ENCODE measurements at places on chromosomes 4 and X.

GRCh38 chrX:135477576-135477975 lies 42.9 kb upstream of the INTS6L start:
- peak; percentile 1 for DNase-seq

GRCh38 chrX:71532078-71532752 lies 689 bp upstream of the OGT start:
- no peak for DNase-seq

DNA sequence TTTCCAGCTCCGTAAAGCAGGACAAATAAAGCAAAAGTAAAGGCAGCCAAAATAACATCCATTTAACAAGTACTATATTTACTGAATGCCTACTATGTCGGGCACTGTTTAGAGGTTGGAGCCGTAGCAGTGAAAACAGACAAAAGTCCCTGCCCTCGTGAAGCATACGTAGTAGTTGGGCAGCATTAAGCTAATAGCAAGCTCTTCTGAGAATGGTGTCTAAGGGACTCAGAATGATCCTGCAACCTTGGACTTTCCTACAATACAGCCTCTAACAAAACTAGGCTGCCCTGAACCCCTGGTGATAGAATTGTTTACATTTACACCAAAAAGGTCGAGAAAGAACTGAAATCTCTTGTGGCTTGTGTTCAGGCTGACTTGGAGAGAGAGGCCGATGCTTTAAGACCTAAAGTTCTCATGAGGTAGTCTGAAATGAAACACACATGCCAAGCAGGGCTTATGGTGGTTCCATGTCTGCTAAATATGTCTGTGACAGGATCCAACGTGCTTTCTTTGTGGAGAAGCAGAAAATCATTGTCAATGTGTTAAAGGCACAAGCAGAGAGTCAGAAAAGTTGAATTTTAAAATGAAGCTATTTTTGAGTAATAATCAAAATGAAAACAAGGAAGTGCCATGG lies 898 bp upstream of the PDGFC start:
- DNase-seq: no peak

DNA sequence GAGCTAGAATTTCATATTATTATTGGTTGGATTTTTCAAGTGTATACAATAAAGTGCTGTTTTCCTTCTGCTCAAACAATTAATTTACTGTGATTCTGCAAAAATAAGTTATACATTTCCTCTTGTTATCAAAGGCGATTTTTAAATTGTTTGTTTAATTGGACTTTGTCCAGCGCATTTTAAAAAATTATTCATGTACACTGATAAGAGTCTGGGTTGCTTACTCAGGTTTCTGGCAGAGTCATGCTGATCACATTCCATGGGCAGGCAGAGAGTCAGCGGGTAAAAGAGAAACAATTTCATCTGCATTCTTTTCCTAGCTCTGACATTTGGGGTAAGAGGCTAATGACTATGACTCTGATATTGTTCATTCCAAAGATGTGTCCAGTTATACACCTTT lies 8.9 kb downstream of the FAT4 start:
- DNase-seq: no peak

DNA sequence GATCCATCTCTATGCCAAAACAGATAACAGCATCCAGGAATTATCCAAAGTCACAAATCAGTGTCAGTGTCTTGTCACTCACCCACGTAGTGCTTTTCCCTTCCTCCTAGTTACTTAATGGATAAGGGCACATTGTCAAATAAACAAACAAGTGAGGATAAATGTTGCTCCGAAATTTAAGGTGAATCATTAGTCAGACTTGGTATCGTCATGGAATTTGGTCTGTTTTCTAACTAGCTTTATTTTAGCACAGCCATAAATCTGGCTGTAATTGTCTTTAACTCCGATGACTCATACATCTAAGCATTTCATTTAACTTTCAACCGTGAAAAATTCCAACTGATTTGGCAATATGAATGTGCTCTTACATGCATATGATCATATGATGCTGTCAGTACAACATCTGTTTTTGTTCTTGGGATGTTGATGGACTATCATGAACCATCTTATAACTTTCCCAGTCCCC lies 83.3 kb downstream of the SNCA start:
- no peak for DNase-seq

DNA sequence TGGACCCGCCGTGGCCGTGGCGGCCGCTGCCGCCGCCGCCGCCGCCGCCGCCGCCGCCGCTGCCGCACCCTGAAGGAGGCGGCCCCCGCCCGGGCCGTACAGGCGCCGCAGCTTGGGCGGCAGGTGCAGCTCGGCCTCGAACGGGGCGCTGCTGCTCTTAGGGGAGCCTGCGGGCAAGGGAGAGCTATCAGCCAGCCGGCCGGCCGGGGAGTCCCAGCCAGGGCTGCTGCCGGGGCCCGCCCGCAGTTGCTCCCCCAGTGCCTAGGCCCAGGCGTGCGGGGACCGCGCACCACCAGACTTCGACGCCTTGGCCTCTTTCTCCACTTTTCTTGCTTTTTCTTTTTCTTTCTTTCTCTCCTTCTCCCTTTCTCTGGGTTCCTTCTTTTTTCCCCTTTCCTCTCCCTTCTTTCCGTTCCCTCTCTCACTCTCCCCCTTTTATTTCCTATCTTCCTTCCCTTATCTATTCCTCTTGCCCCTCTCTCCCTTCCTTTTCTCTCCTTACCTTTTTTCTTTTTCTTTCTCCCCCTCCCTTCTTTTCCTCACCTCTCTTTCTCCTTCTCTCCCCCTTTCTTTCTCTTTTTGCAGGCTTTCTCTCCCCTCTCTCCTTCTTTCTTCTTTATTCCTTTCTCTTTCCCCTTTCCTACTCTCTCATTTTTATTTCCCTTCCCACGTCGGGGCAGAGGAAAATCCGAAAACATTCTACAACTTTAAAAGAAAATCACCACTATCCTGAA lies 2.0 kb downstream of the ARX start:
- DNase-seq: no peak

GRCh38 chr4:123350191-123350544 lies 46.4 kb upstream of the SPRY1 start:
- no peak for DNase-seq

DNA sequence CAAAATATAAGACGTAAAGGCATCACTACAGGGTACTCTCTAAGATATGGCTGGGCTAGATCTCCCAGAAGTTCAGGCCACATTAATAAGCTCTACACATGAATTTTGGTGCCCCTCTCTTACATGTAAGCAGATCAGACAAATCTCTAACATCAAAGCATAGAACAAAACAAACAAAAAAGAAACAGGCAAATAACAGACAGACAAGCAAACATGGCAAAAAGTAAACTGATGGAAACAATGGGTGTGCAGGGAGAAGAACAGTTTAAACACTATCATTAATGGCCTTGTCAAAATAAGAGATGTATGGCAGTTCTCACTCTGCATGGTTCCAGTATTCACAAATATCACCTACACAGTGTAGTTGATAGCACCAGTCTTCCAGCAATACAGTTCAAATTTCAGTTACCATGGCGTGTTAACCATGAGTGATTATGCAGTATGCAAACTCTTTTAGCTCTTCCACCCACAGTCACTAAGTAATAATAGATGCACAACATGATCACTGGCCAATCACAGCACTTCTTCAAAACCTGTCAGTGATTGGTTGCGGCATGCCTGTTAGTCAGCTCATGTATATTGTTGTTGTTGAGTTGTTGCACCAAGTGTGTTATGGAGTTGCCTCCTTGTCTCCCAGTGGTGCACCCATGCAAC lies 110.7 kb upstream of the TLR3 start:
- no peak for DNase-seq

DNA sequence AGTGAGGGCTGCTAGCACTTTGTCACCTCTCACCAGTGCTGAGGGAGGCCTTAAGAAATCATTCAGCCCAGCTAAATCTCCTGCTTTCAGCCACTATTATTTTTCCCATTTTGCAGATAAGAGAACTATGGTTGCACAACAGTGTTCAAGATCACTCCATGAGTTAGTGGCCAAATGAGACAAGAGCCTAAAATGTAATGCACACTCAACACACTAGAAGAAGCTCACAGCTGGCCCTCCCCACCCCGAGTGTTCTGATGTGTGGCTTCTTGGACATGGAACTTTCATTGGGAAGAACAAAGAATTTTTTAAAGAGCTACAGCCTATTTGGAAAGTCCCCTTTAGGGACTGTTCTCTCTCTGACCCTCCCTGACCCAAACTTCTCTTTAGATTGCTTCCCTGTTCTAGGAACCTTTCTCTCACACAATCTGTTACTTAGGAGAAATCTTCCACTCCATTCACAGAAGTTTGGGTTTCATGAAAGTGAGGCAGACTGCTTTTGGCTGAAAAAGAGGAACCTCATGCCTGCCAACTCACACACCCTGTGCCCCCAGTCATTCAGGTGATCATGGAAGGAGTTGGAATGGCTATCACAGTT lies 44.0 kb upstream of the CT47C1 start:
- no peak for DNase-seq

DNA sequence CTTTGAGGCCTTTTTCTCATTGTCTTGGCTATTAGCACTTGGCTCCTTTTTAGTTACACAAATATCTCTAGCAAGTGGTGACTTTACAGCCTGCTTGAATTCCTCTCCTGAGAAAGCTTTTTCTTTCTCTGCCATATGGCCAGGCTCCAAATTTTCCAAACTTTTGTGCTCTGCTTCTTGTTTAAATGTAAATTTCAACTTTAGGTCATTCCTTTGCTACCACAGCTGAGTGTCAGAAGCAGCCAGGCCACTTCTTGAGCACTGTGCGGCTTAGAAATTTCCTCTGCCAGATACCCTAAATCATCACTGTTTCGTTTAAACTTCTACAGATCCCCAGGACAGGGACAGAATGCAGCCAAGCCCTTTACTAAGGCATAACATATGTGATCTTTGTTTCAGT lies 222.4 kb downstream of the FBXO8 start:
- no peak for DNase-seq

DNA sequence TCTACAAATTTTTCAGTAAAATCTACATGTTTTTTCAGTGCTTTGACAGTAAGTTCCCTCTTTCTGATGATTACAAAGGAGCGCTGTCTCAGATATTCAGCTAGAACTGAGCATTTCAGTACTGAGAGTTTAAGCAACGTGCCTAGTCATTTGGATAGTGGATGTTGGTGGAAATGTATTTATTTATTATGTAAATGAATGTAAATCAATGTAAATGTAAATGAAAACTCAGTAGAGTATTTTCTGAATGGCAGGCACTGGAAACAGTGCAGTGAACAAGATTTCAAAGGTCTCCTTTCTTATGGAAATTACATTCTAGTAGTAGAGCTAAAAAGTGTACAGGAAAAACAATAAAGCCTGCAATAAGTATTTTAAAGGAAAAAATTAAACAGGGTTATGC lies 370.2 kb upstream of the SPANXN4 start:
- no peak for DNase-seq

- DNase-seq: no peak
Observed at GRCh38 chrX:141945426-141945825, 41.7 kb downstream of the MAGEC1 start.

GRCh38 chrX:10433296-10433965 lies 187.0 kb downstream of the MID1 start:
- no peak for DNase-seq

- no peak for DNase-seq
Observed at GRCh38 chrX:39773150-39773549, 324.6 kb downstream of the BCOR start.

- DNase-seq: no peak
Observed at GRCh38 chr4:28886934-28887333, 1833.2 kb upstream of the PCDH7 start.

- DNase-seq: no peak
Observed at GRCh38 chr4:17400686-17401085, 111.2 kb downstream of the QDPR start.

DNA sequence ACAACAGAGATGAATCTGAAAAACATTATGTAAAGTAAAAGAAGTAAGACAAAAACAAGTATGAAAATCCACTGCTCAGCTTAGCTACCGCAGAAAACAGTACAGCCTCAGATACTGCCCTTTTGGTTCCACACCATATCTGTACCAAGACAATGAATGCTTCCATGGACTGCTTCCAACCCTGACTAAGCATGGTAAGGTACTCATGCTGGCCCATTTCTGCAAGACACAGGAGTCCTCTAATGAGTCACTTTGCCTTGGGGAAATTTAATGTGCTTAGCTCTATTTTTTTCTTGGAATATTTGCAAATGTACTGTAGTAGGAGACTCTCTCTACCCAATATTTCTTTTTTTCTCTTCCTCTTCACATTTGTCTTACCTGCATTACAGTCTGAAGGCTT lies 931.7 kb upstream of the HS3ST1 start:
- no peak for DNase-seq

GRCh38 chr4:132557660-132558059 lies 591.4 kb upstream of the PCDH10 start:
- no peak for DNase-seq

- no peak for DNase-seq
Observed at GRCh38 chr4:128831531-128832242, 22.2 kb downstream of the JADE1 start.

GRCh38 chr4:156242390-156242789 lies 288.7 kb upstream of the CTSO start:
- no peak for DNase-seq

GRCh38 chr4:82780752-82781231 lies 17.8 kb downstream of the SCD5 start:
- no peak for DNase-seq

DNA sequence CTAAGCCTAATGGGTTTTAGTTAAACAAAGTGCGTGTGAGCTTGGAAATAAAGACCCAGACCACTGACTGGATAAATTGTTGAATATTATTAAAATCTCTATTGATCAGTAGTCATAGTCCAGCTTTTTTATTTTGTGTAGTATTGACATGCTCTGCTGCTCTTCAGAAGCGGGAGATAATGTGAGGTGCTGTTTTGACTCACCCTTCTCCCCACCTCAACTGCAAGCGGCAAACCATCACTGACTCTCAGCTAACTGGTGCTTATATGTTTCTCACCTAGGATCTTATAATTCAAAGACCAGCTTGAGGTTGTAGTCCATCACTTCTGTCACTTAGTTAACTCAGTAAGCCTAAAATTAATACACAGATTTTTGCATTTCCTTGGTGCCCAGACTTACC lies 72.2 kb downstream of the COMMD8 start:
- DNase-seq: no peak

DNA sequence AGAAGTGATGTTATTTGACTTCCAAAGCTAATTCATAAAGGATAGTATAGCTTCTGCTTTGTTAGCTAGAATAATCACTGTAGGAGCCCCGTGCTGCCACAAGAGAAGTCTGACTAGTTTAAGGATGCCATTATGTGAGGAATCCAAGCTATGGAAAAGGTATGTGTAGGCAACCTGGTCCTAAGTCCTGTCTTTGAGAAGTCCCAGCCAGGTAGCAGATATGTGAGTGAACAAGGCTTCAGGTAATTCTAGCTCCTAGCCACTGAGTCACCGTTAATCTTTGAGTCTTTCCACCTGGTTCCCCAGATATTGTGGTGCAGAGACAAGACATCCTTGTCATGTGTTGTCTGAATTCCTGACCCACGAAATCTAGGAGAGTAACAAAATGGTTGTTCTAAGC lies 55.5 kb downstream of the BMP3 start:
- DNase-seq: no peak

DNA sequence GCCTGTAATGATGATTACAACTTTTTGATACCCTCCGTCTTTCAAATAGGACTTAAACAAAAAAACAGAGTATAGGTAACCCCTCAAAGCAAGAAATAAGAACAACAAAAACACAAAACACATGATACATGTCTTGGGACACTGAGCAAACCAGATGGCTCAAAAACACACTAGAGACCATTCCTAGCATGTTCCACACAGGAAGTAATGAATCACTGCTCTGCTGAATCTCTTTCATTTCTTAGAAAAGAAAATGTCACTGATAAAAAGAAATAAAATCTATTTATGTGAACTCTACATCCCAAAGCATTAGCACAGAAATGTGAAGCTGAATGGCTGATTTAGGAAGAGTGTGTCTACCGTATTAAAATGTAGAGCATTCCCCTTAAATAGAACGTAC lies 134.5 kb upstream of the IL15 start:
- DNase-seq: no peak
